ENCODE measurements at places on chromosomes 6 and 20.

DNA sequence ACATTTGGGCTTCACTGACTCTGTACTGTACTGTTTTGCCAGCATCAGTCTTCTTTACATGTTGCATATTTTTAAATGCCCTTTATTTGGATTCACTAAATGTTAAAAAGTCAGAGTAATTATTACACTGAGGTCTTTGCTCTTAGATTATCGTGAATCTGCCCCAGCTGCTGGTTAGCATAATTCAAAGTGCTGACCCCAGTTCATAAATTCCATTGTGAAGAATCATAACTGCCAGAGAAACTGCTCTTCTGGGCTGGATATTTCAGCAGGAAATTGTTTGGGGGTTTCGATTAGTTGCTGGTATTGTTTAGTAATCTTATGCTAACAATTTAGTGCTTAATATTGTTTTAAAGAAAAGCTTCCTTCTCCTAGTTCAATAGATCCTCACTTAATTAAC, 682.1 kb upstream of the MAP3K7 start:
- DNase-seq, result no peak

DNA sequence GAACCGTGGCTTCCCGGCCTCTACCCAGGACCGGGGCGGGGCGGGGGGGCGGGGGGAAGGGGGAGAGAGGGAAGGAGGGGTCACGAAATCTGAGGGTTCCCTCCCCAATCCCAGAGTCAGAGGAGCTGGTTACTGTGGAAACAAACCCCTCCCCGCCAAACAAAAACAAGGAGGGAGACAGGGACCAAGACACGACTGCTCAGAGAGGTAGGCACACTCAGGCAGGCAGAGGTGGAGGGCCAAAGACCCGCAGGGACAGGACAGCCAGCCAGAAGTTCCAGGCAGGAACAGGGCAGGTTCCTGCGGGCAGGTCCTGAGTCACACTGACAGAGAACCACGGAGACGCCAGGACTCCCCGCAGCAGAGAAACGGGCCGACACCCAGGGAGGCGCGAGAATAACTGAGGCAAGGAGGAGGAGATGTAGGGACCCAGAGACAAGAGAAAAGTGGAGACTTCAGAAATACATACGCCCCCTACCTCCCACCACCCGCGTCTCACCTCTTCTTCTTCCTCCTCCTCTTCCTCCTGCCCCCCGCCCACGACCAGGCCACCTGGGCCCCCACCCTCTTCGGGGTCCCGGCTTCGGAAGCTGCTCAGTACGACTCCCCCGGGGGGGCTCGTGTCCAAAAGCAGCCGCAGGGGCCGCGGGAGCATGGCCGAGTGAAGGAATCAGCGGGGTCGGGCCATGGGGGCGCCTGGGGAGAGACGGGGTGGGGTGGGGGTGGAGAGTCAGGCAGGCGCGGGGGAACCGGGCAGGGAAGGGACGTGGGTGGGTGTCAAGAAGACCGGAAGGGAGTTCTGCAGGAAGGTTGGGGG, 578 bp downstream of the RGL2 start:
- peak; percentile 51 for DNase-seq

- no peak for DNase-seq
Measured at GRCh38 chr6:22099231-22099630, 197.6 kb downstream of the PRL start.

- DNase-seq, result no peak
Measured at GRCh38 chr20:13449868-13450434, 188.8 kb downstream of the TASP1 start.

DNA sequence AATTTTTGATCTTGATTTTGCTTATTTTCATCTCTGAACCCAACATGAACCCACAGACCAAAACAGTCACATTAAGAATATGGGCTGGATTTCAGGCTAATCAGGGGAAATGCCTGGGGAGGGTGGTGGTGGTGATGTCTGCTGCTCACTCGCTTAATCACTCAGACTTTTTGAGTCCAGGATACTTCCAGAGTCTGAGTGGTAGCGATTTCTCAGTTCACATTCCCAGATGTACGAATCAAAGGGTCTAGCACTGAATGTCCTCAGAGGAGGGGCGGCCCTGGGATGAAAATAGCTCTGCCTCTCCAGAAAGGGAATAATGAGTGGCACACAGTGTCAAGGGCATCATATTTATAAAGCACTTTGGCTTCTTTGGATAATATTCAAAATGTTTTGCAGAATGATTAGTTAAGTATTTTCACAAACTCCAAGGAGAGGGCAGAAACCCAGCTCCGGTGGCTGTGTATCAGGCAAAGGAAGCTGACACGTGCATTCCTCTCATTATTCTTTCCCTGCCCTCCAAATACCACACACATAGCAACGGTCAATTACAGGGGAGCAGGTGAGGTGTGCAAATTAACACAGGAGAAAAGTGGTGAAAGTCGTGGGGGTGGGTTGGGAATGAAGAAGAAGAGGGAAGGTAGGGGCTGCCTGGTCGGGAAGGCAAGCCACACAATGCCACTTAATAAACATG, 345.2 kb upstream of the RSPO3 start:
- DNase-seq, result no peak

- no peak for DNase-seq
Measured at GRCh38 chr20:48645666-48646065, 182.1 kb downstream of the PREX1 start.

GRCh38 chr20:53706466-53707370, 113.1 kb upstream of the ZNF217 start:
- DNase-seq, result no peak

- peak; percentile 58 for DNase-seq
Measured at GRCh38 chr20:32585011-32585585, at the start of gene NOL4L. TSS of gene NOL4L (minus strand) at chr20:32585333. CDS start at chr20:32584890, 443 bp downstream.

DNA sequence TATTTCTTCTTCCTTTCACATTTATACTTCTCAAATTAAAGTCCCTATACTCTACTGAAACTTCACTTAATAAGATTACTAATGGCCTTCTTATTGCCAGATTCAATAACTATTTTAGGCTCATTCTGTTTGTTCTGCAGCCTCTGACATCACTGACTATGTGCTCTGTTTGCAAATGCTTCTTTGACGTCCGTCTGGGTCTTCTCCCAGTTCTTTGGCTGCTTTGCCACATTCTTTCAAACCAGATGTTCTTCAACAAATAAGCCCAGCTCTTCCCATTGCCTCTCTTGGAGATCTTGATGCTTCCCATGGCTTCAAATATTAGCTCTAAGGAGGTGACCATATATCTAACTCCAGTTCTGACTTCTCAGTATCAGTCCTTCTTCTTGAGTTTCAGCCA, 117.4 kb downstream of the BTBD9 start:
- DNase-seq, result no peak

Data from activated CD8-positive, alpha-beta memory T cell treated with anti-CD3 and anti-CD28 coated beads, Interleukin-2, amount 50 U/mL, for 4 hours (primary cell).